NCI-H1092 treated with DMSO at 0.1 percent for 48 hours (cell line): ENCODE measurements at places on chromosomes 7 and 10.

GRCh38 chr10:53957401-53957800 is 843.6 kb downstream of the PCDH15 start:
- no peak for DNase-seq

GRCh38 chr7:167090-167855 is 25.1 kb upstream of the FAM20C start:
- no peak for DNase-seq

DNA sequence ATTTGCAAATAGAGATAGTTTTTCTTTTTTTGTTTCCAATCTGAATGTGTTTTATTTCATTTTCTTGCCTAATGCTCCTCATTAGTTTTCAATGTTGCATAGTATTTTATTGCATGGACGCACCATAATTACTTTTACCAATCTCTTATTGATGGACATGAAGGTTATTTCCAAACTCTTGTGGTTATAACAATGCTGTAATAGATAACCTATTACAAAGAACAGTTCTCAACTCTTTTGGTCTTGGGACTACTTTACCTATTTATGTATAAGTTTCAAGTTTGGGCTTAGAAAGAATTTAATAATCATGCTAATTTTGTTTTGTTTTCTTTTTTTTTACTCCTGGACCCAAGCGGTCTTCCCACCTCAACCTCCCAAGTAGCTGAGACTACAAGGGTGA is 7.0 kb downstream of the SHLD2 start:
- DNase-seq = no peak

DNA sequence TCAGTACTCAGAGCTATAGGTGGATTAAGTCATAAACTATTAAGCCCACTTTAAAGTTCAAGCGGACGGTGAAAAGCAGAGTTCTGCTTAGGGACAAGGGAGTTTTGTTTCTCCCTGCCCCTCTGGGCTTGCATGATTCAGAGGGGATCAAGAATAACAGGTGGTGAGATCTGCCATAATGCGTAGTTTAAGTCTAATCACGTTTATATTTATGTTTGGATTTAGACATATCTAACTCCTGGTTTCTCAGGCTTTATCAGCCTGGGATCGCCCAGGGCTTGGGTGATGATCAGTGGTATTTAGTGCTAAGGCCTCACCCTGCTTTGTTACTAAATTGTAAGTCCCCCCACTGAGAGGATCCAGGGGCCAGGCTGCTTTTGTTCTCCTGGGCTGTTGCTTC is 335.4 kb upstream of the NRP1 start:
- no peak for DNase-seq

DNA sequence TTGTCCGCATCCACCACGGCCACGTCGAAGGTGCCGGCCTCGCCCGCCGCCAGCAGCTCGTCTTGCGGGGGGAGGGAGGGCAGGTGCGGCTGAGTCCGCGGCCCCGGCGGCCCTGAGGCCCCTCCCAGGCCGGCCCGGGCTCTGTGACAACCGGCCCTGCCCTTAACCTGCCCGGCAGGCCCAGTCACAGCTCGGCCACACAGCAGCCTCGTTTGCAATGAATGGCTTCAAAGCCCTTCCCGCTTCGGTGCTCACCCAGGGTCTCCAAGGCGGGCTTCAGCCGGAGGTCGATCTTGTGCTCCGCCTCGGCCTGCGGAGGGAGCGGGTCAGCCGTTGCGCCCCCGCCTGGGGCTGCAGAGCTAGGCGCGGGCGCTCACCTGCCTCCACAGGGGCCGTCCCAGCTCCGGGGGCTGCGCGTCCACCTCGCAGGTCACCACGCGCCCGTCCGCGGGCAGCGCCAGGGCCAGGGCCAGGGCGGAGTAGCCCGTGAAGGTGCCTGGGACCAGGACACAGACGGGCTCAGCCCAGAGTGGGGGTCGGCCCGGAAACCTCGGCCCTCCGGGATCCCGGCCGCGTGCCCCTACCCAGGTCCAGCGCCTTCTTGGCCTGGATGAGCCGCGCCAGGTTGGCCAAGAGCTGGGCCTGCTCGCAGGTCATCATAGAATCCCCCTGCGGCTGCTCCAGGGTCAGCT is 928 bp downstream of the COMTD1 start:
- peak; percentile 28 for DNase-seq

DNA sequence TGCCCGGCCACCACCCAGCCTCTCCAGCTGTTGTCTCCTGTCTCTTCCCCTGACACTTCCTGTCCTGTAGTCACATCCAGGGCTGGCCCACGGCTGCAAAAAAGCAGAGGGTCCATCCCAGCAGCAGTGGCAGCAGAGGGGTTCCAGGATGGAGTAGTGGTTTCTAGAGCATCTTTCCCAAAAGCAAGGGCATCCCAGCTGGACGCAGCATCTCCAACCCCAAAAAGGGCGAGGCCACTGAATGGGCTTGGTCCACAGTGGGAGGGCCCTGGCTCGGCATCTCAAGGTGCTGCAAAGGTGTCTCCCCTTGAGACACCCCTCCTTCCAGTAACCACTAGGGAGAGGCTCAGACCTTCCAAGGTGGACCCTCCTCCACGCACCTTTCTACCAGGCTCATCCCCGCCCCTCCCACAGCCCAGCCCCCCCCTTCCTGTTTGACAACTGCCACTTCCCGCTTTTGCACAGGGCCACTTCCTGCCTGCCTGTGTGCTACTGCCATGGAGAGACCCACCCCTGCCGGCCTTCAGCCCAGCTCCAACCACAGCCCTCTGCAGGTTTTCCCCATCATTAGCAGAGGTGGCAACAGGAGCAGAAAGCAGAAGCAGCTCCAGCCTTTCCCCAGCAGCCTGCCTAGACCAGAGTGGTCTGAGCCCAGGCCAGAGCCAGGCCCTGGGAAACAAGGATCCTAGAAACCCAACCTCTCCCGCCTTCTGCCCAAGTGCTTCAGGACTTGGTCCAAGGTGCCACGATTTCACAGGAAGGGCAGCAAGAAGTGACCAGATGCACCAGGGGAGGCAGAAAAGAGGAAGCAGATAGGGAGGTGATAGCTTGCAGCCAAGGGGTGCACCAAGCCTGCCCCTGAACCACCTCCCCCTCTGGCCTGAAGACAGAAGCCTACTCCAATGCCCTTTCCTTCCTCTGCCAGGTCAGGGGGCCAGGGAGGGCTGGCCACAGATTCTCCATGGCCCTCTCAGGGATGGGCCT is 8.6 kb downstream of the CAMK2G start:
- no peak for DNase-seq

- no peak for DNase-seq
Measured at GRCh38 chr7:20299647-20300312, 30.9 kb upstream of the ITGB8 start.

DNA sequence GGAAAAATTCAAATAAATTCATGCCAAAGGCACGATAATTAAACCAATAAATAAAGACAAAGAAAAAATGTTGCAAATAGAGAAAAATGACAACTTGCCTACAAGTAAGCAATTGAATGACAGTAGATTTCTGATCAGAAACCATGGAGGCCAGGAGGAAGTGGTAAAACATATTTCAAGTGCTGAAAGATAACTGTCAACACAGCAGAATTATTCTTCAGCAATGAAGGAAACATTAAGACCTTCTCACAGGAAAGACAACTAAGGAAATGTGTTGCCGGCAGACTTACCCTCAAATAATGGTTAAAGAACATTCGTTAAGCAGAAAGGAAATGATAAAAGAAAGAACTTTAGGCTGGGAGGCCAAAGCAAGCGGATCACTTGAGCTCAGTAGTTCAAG is 30.4 kb downstream of the RUNDC3B start:
- DNase-seq = no peak

DNA sequence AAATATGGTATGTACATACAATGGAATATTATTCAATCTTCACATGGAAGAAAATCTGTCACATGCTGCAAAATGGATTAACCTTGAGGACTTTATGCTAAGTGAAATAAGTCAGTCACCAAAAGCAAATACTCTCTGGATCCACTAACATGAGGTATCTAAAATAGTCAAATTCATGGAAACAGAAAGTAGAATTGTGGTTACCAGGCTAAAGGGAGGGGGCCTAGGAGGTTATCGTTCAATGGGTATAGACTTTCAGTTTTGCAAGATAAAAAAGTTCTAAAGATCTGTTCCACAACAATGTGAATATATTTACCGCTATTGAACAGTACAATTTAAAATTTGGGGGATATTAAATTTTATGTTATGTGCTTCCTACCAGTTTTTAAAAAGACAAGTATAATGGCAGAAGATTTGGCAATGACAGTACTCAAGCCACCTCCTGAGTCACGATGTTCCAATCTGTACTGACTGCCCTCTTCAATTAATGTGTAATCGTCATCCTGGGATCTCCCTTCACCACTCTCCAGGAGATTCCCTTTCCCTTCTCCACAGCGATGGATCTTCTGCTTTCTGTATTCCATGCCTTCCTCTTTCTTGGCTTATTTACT is 32.3 kb upstream of the IL6 start:
- DNase-seq = no peak

GRCh38 chr10:117681104-117681503 is 138.6 kb downstream of the EMX2 start:
- no peak for DNase-seq

DNA sequence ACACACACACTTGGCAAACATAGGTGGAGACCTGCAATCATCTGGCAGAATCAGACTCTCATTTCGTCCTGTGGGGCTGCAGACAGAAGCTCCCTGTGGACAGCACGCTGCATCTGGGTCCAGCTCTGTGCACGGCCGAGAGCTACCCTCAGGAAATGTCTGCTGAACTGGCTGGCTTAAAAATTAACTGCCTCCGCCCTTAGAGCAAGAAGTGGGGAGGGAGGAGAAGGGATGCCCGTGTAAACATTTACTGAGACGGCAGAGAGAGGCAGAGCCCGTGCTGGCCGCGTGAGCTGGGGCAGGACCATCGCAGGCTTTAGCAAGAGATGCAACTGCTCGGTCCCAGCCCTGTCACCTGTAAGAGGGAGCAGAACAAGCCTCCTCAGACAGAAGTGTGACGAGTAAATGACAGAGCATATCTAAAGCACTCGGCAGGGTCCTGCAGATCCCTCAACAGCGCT is 81.8 kb downstream of the TNS3 start:
- DNase-seq = no peak

DNA sequence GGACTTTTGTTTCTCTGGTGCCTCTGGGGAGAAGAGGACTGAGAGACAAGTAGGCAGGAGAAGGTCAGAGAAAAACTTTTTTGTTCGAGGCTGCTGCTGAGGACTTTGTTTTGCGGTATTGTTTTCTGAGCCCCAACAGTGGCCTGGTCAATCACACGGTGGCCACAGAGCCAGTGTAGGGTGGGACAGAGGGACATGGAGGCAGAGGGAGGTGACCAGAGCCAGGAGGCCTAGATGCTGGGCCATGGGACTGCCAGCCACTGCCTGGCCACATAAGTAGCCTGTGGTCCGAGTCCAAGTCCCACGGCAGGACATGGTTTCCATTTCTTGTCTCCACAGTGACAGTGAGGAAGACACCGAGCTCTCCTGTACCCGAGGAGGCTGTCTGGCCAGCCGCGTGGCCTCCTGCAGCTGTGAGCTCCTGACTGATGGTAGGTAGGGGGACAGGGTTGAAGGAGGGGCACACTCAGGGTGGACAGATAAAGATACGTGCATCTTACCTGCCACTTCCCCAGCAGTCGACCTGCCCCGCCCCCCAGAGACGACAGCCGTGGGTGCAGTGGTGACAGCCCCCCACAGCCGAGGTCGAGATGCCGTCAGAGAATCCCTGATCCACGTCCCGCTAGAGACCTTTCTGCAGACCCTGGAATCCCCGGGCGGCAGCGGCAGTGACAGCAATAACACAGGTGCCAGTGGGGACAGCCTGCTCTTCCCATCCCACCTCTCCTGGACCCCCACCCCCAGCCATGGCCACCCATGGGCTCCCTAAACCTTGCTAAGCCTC is 27.5 kb downstream of the SH2B2 start:
- no peak for DNase-seq

DNA sequence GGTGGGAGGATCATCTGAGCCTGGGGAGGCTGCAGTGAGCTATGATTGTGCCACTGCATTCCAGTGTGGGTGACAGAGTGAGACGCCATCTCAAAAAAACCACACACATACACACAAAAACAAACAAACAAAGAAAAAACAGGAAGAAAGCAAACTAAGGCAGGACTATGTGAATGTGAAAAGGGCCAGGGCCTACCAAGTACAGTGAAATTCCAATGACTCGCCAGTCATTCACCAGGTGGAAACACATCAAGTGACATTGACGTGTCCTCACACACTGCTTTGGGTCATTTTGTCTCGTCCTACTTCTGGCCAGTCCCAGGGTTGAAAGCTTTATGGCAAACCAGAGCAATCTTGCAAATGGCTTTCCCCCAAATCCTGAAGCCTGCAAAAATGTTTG is 79.9 kb downstream of the HIP1 start:
- no peak for DNase-seq

DNA sequence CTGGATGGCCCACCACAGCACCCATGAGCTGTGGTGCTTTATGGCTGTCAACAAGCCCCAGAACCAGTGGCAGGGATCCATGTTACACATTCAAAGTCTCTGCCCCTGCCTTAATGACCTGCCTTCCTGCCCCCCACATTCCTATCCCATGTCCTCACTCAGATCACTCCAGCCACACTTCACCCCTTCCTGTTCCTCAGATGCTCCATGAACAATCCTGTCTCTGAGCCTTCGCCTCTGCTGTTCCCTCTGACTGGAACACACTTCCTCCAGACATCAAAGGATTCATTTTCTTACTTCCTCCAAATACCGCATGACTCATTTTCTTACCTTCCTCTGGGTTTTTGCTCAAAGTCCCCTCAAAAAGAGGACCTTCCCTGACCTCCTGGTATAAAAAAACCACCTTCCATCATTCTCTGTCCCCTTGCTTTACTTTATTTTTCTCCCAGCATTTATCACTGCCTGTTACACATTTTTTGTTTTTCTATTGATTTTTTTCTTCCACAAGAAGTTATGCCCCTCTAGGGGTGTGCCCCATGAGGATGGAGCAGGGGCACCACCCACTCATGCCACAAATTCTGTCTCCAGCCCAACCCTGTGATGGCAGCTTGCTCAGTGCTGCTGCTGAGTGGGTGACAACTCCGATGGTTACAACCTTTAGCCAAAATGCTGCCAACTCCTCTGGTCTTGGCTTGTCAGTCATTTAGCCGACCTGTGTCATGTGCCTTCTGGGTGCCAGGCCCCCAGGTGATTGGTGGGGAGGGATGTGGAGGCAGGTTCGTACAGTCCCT is 18.2 kb downstream of the COL13A1 start:
- no peak for DNase-seq

GRCh38 chr7:42939457-42940240 is 7.5 kb downstream of the MRPL32 start:
- DNase-seq = no peak
